ENCODE measurements at places on chromosomes 3 and 15.

GRCh38 chr3:127849368-127849767, 27.1 kb upstream of the MGLL start:
- DNase-seq: no peak

GRCh38 chr3:177430653-177431052, 233.4 kb upstream of the TBL1XR1 start:
- DNase-seq: no peak

DNA sequence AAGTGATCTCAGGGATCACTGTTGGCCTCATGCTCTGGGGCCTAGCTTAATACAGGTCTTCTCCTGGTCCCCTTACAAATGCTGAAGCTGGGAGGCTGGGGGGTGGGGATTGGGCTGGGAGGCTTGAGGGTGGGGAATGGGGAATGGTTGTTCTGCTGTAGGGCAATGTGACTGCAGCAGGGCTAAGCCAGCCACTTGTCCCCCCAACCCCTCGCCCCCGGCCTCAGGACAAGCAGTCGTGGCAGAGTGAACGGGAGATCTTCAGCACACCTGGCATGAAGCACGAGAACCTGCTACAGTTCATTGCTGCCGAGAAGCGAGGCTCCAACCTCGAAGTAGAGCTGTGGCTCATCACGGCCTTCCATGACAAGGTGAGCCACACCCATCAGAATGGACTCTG, 17.2 kb upstream of the EXOG start:
- DNase-seq: no peak

GRCh38 chr3:45793482-45794176, 2.7 kb downstream of the SLC6A20 start:
- DNase-seq: no peak

GRCh38 chr15:58212909-58213526, 74.8 kb downstream of the AQP9 start:
- DNase-seq: no peak

DNA sequence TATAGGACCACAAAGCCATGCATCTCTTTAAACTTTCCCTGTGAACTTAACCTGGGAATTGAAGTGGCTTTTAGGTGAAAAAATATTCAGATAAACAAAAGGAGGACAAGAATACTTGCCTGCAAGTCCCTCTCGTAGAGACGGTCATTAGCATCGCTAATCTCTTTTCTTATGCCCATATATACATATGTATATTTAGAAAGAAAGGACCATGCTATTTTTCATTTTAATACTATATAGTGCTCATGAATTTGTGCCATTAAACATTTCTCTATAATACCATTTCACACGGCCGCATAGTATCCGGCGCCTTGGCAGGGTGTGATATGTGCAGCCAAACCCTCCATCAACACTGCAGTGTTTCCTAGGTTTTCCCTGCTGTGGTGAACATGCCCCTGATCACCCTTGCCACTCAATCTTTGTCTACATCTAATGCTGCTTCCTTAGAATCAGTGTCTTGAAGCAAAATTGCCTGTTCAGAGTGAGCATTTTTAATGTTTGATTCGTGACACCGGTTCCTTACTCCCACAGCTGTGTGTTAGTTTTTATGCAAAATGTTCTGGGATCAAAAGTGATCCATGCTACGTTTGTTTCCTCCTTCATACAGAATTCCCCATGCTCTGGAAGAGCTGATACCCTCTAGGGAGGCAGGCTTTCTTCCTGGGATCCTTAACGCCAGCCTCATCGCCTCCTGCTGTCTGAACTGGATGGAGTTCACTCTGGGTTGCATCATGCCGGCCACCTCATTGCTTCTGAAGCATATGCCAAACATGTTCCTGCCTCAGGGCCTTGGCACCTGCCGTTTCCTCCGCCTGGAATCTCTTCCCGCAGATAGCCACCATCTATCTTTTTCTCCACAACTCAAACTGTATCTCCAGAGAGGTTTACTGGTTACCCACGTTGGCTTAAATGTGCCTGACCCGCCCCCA, 118.1 kb downstream of the FBLN2 start:
- DNase-seq: no peak

- no peak for DNase-seq
Observed at GRCh38 chr3:81554388-81554787, 207.1 kb downstream of the GBE1 start.

DNA sequence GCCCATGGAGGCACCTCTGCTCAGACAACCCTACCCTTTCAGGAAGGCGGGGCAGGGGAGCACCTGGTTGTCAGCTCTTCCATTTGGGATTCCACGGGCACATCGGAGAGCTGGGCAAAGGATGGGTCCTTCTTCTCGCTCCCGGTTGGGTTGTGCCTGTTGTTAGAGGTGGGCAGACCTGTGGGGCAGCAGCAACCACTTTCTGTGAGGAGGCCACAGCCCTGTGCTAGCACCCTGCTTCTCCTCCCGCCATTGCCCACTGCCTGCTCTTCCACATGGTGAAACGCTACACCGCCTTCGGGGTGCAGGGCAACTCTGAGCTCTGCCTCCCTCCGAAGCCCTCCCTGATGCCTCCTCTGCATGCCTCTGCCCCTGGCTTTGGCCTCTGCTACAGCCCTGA, 7.0 kb upstream of the HHATL start:
- DNase-seq: no peak

GRCh38 chr3:42336103-42336502, 70.1 kb upstream of the CCK start:
- DNase-seq: no peak

GRCh38 chr3:34381243-34381642, 582.8 kb downstream of the PDCD6IP start:
- no peak for DNase-seq

All from activated CD4-positive, CD25-positive, alpha-beta regulatory T cell treated with anti-CD3 and anti-CD28 coated beads, Interleukin-2, amount 50 U/mL, for 16 hours (primary cell).